Activated T-cell treated with anti-CD3 and anti-CD28 coated beads, Interleukin-2, amount 50 U/mL, for 4 hours (primary cell): ENCODE measurements at places on chromosomes 13 and 19.
A peak's percentile ranks its signal among the peaks of the same experiment; 100 is the strongest.

DNA sequence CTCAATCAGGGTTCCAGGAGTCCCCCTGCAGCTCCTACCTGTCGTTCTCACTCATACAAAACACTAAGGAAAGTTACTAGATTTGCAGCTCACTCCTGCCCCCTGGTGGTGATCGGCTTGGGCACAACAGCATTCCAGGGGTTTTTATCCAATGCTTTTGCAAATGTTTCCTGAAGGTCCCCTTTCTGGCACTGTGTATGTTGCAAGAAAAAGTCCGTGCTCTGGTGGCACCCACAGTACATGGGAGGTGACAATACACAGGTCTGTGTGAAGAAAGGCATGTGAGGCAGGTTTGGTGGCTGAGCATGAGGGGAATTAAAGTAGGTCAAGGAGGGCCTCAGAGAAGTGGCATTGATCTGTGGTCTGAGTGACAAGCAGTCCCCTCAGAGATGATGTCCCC is 8.6 kb upstream of the TYK2 start:
- peak; percentile 88 for DNase-seq

GRCh38 chr19:33458171-33458633 is 63.4 kb downstream of the PEPD start:
- DNase-seq = no peak

- no peak for DNase-seq
These were observed 15.2 kb downstream of the HTR2A start for GRCh38 chr13:46881621-46882020.

DNA sequence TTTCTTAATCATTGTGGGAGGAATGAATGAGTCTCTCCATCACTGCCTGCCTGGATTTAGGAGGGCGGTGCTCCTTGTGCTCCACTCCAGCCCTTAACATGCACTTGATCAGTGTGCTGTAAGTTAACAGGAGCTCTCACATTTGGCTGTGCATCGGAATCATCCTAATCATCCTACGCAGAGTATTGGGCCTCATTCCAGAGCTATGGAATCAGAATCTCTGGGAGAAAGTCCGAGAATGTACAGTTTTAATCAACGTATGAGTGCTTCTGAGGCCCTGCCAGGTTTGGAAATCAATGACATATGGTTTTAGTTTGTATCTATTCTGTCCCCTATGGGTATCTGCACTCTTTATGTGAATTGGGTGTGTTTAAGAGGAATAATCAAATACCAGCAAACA is 34.9 kb upstream of the DCLK1 start:
- no peak for DNase-seq

DNA sequence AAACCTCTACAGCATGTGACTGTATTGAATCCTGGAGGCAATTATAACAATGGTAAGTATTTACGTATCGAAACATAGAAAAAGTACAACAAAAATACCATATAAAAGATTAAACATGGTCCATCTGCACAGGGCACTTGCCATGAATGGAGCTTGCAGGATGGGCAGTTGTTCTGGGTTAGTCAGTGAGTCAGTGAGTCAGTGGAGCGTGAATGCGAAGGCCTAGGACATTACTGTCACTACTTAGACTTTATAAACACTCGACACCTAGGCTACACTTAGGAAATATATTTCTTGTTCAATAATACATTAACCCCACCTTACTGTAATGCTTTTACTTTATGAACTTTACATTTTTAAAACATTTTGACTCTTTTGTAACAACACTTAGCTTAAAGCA is 35.6 kb upstream of the TMTC4 start:
- no peak for DNase-seq

- no peak for DNase-seq
These were observed 19.4 kb downstream of the IQCN start for GRCh38 chr19:18254546-18255503.

DNA sequence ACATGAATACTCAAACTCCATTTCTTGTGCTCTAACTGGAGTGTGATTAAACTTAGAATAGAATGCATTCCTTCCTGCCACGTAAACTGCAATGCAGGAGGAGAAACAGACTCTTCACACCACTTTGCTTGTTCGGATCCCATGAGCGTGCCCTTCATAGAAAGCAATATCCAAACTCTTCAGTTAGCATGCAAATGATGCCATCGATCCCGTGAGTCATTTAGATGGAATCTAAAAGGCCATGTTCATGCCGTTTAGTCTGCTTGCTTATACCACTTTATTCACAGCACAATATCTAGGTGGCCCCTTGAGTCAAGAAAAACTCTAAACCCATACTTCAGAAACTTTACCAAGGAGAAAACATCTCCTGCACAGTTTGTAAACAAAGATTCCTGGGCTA is 225.8 kb downstream of the OXGR1 start:
- no peak for DNase-seq

GRCh38 chr19:39424934-39425333 is 10.8 kb downstream of the RPS16 start:
- DNase-seq = no peak

DNA sequence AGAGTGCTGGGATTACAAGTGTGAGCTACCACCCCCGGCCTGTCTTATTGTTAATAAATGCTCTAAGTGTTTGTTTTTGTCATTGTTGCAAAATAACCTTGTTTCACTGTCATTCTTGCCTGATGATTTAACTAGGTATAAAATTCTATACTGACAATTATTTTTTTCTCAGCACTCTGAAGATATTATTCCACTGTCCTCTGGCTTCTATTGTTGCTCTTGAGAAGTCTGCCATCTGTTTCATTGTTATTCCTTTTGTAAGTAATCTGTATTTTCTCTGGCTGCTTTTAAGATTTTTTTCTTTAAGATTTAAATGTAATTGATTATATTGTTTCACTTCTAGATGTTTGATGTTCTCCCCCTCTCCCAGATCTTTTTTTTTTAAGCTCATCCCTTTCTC is 17.6 kb downstream of the ZNF420 start:
- no peak for DNase-seq

DNA sequence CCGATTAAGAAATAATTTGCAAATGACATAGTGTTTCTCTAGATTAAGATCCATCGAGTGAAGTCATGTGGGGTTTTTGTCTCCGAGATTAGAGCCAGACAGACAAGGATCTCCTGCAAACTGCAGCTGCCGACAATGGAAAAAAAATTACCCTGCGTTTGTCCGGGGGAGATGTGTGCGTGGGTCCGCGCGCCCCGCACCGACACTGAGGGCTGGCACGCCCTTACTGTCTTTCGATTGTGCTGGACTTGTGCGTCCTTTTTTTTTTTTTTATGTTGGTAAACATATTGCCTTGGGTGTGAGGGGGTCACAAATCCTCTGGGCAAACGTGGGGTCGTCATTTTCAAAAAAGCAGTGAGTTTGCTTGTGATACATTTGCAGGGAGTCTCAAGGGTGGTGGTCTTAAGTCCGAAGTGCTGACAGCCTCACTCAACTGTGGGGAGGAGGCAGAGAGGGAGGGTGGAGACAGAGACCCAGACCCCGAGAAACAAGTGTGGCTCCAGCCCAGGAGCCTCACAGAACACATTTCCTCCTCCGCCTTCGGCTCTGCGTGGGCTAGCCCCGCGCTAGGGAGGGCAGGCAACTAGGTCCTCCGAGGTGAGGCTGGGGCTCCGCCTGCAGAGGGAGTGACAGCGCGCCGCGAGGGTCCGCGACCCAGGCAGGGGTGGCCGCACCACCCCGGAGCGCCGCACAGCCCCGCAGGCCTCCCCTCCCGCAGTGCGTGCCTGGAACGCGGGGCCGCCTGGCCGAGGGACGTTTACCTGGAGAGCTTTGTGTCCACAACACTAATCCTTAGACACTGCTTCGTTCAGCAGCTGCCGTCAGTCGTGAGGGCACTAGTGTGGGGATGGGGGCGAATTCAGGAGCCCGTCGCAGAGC is 11.7 kb upstream of the SOX1 start:
- DNase-seq = no peak

DNA sequence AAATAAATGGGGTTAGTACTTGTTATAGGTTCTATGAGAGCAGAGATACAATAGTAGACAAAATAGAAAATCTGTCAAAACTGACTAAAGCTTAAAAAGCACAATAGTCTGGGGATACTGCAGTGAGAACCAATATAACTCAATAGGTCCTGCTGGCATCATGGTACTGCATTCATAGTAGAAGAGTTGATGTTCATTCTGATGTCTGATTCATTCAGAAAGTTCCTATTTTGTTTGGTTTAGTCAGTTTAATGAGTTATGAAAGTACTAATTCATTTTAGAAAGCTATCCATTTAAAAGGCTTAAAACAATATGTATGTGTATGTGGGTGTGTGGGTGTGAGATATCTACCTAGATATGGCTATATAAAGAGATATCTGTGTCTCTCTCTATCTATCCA is 152.8 kb downstream of the LHFPL6 start:
- DNase-seq = no peak

DNA sequence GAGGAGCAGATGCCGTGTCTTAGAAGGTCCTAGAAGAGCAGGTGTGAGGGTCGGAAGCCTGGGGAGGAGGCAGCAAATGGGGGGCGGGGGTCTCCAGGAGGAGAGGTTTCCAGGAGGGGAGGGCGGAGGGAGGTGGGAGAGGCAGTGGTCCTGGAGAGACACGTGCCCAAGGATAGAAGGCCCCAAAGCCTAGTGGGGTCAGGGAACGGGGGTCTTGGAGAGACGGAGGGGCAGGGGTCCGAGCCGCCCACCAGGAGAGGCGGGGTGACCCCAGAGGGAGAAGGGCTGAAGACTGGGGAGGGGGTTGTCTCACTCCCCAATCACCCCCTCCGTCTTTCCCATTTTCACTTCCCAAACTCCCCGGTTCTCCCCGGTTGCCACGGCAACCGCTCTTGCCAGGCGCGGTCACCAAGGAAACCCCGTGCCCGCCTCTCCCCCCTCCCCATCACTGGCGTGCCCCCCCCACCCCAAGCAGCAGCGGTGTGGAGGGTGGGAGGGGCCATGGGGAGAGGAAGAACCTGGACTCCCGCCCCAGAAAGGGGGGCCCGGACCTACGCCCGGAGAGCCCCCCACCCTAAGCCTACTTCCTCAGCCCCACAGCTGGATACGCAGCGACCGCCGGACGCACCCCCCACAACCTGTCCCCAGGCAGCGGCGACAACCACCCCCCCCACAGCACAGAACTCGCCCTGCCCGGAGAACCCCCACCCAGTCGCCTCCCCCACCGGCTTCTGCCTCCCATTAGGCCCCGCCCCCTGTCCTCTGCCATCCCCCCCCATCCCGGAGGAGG is 988 bp downstream of the LRRC4B start:
- no peak for DNase-seq

GRCh38 chr19:6062961-6063575 is 47.2 kb downstream of the RFX2 start:
- no peak for DNase-seq

- no peak for DNase-seq
These were observed at the start of gene OLFM4 for GRCh38 chr13:53028637-53029203. TSS of gene OLFM4 (plus strand) at chr13:53028813. CDS start at chr13:53028837, 24 bp downstream.

DNA sequence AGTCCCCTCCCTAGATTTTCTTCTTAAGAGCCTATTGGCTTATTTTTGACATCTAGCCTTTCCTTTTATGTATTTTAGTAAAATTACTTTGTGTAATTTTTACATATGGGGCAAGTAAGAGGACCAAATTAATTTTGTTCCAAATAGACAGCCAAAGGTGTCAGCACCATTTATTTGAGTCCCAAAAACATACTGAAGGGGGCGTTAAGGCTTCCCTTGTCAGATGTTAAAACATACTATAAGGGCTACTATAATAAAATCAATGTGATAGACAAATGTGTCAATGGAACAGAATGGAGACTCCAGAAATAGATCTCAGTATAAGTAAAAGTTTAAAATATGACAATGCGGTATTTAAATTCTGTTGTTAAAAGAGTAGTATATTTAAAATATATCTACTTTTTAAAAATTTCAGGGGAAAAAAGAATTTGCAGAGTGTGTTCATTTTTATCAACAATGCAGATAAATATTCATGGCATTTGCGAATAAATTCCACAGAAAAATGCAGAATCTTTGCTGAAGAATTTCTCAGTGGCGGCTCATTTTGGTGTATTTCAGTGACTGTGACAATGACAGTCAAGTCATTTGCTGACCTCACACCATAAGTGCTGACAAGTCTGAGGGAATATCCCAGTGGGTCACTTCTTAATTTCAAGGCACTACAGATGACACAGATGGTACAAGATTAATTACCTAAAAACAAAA is 133.7 kb downstream of the MTUS2 start:
- DNase-seq = no peak

DNA sequence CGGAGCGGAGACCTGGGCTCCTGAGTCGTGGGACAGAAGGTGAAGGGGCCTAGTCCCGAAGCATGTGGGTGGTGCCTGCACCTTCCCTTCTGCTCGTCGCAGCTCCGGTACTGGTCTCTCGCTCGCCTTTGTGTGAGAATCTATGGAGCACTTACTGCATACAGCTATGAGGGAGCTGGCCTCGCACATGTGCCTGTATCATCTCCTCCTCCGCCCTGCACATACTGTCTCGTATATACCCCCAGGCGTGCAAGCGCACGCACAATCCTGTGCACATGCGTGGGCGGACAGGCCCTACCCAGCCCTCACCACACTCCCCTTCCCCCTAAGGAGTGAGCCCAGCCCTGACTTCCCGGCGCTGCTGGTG is 8.7 kb downstream of the PIK3R2 start:
- no peak for DNase-seq

- no peak for DNase-seq
These were observed 87.6 kb upstream of the MLNR start for GRCh38 chr13:49132479-49133002.

DNA sequence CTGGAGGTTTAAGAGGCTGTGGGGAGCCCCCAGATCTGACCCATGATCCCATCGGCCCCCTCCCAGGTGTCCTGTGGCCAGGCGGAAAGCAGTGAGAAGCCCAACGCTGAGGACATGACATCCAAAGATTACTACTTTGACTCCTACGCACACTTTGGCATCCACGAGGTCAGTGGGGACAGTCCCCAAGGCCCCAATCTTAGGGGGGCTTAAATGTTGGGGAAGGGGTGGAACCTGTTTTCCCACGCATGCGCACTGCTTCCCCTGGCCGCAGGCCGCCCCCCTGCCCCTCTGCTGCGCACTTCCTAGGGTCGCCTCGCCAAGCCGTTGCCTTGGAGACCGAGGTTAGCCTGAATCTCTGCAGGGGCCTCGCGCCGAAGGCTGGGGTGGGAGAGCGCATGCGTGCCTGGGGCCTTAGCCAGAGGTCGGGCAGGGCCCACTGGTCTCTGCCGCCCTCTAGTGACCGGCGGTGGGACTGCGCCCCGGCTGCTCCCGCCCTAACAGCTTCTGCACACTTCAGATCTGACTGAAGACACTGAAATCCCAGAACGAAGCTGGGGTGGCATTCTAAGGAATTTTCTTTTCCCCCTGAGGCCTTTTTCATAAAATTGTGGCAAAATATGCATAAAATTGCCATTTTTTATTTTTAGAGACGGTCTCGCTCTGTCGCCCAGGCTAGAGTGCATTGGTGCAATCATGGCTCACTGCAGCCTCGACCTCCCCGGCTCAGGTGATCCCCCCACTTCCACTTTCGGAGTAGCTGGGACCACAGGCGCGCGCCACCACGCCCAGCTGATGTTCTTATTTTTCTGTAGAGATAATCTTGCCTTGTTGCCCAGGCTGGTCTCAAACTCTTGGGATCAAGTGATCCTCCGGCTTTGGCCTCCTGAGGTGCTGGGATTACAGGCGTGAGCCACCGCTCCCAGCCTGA is 3.6 kb downstream of the PRMT1 start:
- DNase-seq = peak; percentile 95

- no peak for DNase-seq
These were observed 14.4 kb upstream of the SYCN start for GRCh38 chr19:39218230-39219007.

- no peak for DNase-seq
These were observed 6.2 kb downstream of the PEAK3 start for GRCh38 chr19:2275588-2276428.
